Pulmonary artery endothelial cell (primary cell): ENCODE measurements at places on chromosomes 2 and 18. TPM values are rescaled to one million over a fixed set of nuclear protein-coding genes. Genes with fewer than 3 reads are reported as not detected.

KCNF1 gene
- 0.04 and 0.20 TPM in 2 replicates for total RNA-seq

YWHAQ gene
- 279 and 306 TPM in 2 replicates for total RNA-seq

- no peak for DNase-seq
Measured at GRCh38 chr18:76391038-76391437, 104.0 kb downstream of the ZNF516 start.

SH3BP4 gene
- total RNA-seq: 47.7 and 56.5 TPM in 2 replicates

TACR1 gene
- total RNA-seq: not detected in 2 replicates

GRCh38 chr18:8361941-8362471 lies 247.2 kb upstream of the RAB12 start:
- no peak for DNase-seq

TXNDC2 gene
- under 0.01 TPM in 1 of 2 replicates, not detected in the other for total RNA-seq

NOSTRIN gene
- total RNA-seq: 0.07 and 1.4 TPM in 2 replicates

DNA sequence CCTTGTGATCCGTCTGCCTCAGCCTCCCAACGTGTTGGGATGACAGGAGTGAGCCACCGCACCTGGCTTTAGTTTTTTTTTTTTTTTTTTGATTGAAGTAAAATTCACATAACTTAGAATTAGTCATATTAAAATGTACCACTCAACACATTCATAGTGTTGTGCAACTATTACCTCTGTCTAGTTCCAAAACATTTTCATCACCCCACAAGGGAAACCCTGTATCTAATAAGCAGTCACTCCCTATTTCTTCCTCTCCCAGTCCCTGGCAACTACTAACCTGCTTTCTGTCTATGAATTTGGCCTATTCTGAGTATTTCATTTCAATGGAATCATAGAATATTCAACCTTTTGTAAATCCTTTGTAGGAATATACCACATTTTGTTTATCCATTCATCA lies 123.9 kb upstream of the FAM117B start:
- no peak for DNase-seq

DNA sequence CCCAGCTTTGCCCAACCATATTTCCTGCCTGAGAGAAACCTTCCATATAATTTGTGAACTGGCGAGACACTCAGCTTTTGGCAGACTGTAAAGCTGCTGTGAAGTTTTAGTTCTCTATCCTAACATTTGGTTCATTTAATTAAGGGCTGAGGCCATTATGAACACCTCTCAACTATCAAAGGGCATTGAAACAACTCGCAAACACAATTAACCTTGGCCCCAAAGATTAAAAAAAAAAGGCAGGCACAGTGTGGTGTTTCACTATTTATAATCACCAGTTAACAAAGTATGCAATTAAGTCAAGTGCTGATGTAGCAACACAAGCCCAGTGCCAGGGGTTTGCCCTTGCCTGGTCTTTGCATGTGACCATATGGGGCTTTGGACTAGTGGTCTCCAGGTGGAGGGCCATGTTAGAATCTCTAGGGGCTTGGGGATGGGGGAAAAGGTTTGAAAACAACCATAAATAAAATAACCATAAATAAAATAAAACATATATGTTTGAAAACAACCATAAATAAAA lies 297.6 kb upstream of the SKOR2 start:
- DNase-seq: no peak

GRCh38 chr18:74399091-74399887 lies 57.8 kb downstream of the DIPK1C start:
- DNase-seq: no peak

SAG gene
- 0.07 TPM in 1 of 2 replicates, not detected in the other for total RNA-seq

- DNase-seq: no peak
Measured at GRCh38 chr2:108615480-108616090, 81.3 kb downstream of the LIMS1 start.

GRCh38 chr18:10371165-10371564 lies 83.3 kb upstream of the APCDD1 start:
- DNase-seq: no peak

DNA sequence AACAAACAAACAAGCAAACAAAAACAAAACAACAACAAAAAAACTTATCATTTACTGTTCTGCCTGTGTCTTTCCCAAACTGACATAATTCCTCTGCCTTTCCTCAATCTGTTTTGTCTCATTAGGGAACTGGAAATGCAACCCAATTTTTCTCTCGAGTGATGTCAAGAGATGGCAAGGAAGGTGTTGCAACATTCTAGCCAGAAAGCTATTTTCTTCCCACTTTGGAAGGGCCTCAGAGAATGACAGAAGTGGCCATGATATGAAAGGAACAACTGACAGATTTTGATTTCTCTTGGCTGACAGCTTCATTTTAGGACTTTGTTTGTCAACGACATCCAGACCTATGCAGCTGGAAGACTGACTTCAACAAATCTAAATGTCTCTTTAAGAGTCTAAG lies 24.7 kb downstream of the RND3 start:
- no peak for DNase-seq

CHST9 gene
- not detected in 2 replicates for total RNA-seq

DNA sequence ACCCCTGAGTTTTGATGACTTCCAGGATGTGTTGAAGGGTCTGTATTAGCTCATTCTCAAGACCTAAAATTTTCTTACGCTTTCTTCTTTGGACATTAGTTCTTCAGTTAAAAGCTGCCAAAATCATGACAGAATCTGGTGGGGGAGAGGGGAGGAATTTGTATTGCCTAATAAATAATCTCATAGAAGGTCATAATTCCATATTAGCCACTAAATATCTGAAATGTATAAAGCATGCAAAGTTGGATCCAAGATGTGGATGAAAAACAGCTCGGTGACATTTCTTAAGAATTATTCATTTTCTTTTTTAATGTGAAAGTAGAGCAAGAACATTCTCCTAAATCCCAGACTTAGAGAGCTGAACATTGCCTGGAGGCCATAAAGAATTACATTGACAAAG lies 120.1 kb downstream of the MMADHC start:
- no peak for DNase-seq

RGPD5 gene
- 16.5 and 18.4 TPM in 2 replicates for total RNA-seq

DNA sequence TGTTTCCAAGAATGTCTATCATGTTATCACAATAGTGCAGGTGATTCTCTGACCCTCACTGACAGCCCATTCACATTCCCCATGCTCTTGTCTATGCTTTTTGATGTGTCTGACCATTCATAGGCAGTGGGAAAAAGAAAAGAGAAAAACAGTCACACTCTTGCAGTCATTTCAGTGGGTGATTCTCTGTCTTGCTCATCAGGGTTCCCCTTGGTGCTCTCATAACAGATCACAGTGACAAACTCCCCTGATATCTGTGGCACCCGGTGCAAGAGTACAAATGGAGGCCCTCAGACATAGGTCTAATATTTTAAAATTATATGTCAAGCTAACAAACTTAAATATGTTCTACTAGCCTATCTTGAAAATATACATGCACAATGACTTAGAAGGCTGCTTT lies 72.7 kb upstream of the PPP1CB start:
- no peak for DNase-seq

FAM110C gene
- total RNA-seq: 0.26 TPM in 1 of 2 replicates, not detected in the other

UGT1A1 gene
- not detected in 2 replicates for total RNA-seq

- no peak for DNase-seq
Measured at GRCh38 chr2:187126247-187127005, 277.5 kb upstream of the ZSWIM2 start.

C2orf78 gene
- total RNA-seq: not detected in 2 replicates

- no peak for DNase-seq
Measured at GRCh38 chr2:223824301-223824700, 13.1 kb downstream of the AP1S3 start.

- no peak for DNase-seq
Measured at GRCh38 chr2:71348302-71348701, 16.7 kb downstream of the ZNF638 start.

- no peak for DNase-seq
Measured at GRCh38 chr2:122255924-122256323, 500.5 kb downstream of the TSN start.

GRCh38 chr2:222708274-222708710 lies 36.8 kb downstream of the MOGAT1 start:
- DNase-seq: no peak

DNA sequence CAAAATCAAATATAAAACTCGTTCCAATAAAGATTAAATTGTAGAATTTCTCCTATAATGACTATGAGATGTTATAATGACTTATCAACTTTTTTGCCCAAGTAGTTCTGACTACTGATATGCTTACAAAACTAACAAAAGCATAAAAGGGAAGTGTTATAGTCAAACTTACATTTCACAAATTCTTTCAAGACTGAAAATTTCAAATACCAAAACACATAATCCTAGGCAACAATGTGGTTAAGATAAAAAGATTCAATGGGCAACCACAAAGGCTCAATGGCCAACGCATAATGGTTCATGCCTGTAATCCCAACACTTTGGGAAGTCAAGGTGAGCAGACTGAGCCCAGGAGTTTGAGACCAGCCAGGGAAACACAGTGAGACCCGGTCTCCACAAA lies 135.7 kb downstream of the USP34 start:
- no peak for DNase-seq
